ENCODE measurements at places on chromosomes 12 and 14. TPM values are rescaled to one million over a fixed set of nuclear protein-coding genes. Genes with fewer than 3 reads are reported as not detected.

DNA sequence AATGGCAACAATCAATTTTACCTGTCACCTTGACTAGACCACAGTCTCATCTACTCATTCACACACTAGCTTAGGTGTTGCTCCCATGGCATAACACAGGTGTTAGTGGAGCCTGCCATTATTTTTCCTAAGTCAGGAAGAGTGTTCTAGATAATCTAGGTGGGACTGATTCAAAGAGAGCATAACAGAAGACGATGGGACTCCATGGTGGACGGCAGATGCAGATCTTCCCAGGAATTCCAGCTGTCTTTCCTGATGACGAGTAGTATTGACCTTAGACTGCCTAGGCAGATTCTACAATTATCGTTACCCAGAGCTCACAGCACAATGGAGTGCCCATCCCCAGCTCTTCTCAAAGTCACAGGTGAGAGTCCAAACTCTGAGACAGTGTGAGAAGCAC, 589.0 kb downstream of the TMEM121 start:
- no peaks in the 10 kb centered on the region for H3K36me3 ChIP-seq
- H3K27me3 ChIP-seq, result peaks cover 22% of the 10 kb centered on the region
- H3K27ac ChIP-seq, result no peak overlapping the region
- H3K4me1 ChIP-seq, result peaks cover 31% of the 10 kb centered on the region
- DNase-seq, result no peak

EFS gene
- total RNA-seq, result 0.19 TPM

- H3K27ac ChIP-seq, result no peak overlapping the region
- DNase-seq, result no peak
Observed at GRCh38 chr12:118842866-118843265, 138.5 kb upstream of the SRRM4 start.

- H3K4me3 ChIP-seq, result no peak overlapping the region
- no peaks in the 10 kb centered on the region for H3K27me3 ChIP-seq
Observed at GRCh38 chr12:124621296-124621660, 53.9 kb upstream of the NCOR2 start.

ARHGAP9 gene
- total RNA-seq, result 153 TPM

TAS2R8 gene
- not detected for total RNA-seq

SLC16A7 gene
- total RNA-seq, result 38.8 TPM

RERG gene
- not detected for total RNA-seq

- DNase-seq, result no peak
- peak overlapping the region; percentile 29 for H3K27ac ChIP-seq
- peaks cover 11% of the 10 kb centered on the region for H3K4me1 ChIP-seq
- peaks cover 4% of the 10 kb centered on the region for H3K36me3 ChIP-seq
- H3K4me3 ChIP-seq, result no peak overlapping the region
- no peaks in the 10 kb centered on the region for H3K27me3 ChIP-seq
Observed at GRCh38 chr14:64340560-64341196, 46.5 kb upstream of the ESR2 start.

GRCh38 chr12:59383079-59383822, 212.6 kb upstream of the SLC16A7 start:
- no peak overlapping the region for H3K4me3 ChIP-seq
- H3K27ac ChIP-seq, result no peak overlapping the region
- peaks cover 6% of the 10 kb centered on the region for H3K27me3 ChIP-seq

Data from activated T-cell treated with anti-CD3 and anti-CD28 coated beads, Interleukin-2, amount 50 U/mL, for 72 hours (primary cell).